ENCODE measurements at places on chromosomes 3 and 15. TPM values are rescaled to one million over a fixed set of nuclear protein-coding genes. Genes with fewer than 3 reads are reported as not detected.

The CD96 gene
- total RNA-seq: 125 TPM

GRCh38 chr3:13264468-13264795 is 155.7 kb downstream of the NUP210 start:
- DNase-seq: no peak
- no peak overlapping the region for H3K27ac ChIP-seq
- H3K27me3 ChIP-seq: no peaks in the 10 kb centered on the region
- H3K4me1 ChIP-seq: no peaks in the 10 kb centered on the region
- no peak overlapping the region for H3K4me3 ChIP-seq

The CHMP2B gene
- 35.4 TPM for total RNA-seq

The TMEM212 gene
- not detected for total RNA-seq

All from CD4-positive, CD25-positive, alpha-beta regulatory T cell (primary cell).